GM13976 (cell line): ENCODE measurements at places on chromosomes 6 and 20.
A peak's percentile ranks its signal among the peaks of the same experiment; 100 is the strongest.

- DNase-seq = no peak
Observed at GRCh38 chr20:4848041-4848440, 126.3 kb downstream of the PRND start.

DNA sequence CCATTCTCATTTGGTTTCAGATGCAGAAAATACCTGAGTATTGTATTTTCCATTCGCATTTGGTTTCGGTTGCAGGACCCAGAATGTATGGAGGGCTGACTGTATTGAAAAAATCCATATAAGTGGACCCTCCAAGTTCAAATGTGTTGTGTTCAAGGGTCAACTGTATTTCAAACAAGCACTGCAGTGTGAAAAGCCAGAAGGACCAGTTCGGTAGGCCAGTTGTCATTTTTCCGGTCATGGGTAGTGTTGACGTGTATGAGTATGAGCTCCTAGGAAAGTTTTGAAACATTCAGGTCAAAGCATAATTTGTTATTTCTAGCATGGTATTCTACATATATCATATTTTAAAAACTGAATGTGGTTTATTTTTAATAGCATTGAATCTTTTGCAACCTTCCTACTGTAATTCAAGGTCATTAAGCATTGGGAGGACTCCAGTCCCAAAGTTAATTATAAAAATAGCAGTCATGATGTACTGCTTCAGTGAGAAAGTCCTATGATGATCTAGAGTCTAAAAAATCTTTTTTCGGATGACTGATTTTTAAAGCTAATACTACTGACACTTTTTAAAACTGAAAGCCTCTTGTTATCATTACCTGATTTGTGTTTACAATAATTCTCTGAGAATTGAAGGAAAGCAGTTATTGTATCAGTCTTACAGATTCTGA, 18.9 kb downstream of the NHSL1 start:
- no peak for DNase-seq

DNA sequence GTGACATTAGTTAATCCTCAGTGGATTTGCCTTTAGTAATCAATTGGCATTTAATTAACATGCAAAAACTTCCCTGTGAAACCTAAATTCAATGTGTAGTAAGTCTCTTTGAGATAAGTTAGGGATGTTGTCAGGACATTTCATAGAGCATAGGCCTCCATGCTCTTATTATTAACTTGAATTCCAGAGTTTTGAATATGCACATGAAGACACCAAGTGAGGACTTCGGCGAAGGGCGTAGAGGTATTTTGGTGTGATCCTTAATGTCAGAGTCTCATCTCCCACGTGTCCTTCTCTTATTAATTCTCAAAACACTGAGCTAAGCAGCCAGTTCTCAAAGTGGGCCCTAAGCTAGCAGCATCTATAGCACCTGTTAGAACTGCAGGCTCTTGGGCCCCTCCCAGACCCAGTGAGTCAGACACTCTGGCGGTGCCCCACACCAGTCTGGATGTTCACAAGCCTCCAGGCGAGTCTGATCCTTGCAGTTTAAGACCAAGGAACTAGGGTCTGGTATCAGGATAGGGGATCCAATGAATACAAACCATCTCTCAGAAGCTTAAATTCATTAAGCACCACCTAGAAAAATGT, 292.1 kb downstream of the QKI start:
- DNase-seq = no peak

DNA sequence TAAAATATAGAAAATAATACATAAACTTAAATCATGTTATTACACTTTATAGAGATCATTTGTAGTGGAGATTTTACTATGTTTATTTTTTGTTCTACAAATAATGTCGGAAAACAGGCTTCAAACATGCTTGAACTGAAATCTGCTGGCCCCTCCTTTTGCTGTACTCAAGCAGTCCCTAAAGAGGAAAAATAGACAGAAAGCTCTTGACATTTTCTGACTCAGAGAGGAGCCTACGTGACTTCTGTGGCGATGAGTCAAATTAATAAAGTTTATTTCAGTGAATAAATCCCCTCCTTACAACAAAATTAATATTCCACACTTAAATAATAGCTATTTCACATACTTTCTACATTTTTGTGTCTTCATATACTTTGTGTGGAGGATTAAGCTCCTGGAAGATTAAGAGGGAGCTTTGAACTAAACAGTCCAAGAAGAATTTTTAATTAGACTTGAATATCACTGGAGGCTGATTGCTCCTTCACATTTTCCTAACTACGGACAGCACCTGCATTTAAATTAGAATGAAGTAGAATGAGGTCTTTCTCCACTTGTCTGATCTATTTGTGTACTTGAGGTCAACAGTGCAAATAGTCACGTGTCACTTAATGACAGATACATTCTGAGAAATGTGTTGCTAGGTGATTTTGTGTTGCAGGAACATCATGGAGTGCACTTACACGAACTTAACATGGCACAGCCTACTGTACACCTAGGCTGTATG, 1.7 kb upstream of the TREM1 start:
- peak; percentile 51 for DNase-seq

- peak; percentile 68 for DNase-seq
Observed at GRCh38 chr6:37239950-37240713, 17.4 kb upstream of the TBC1D22B start.

- DNase-seq = peak; percentile 61
Observed at GRCh38 chr20:10558635-10559187, 115.1 kb downstream of the JAG1 start.

DNA sequence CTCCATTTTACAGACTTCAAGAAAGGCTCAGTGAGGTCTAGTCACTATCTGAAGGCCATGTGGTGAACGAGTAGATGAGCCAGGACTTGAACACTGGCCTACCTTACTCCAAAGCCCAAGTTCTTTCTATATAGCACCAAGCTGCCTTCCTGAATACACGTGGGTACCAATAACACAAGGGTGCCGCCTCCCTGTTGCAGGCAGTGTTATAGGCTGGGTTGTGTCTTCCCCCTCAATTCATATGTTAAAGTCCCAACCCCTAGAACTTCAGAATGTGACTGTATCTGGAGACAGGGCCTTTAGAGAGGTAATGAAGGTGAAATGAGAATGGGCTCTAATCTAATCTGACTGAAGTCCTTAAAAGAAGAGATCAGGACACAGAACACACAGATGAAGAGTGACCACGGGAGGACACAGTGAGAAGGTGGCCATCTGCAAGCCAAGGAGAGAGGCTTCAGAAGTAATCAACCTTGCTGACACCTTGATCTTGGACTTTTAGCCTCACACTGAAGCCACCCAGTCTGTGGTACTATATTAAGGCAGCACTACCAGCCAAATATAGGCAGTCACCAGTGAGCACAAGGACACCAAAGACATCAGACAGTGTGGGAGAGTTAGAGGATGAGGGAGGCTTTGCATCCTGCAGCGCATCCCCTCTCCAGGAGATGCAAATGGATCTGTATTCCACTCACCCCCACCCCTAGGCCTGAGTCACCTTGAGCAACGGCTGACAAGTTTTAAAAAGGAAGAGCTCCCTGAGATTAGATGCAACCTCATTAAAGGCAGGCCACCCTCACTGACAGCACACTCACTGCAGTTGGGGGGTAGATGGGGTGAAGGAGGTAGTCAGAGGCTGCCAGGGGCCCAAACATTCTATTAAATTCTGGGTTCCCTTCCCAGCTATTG, 40.9 kb upstream of the LYRM2 start:
- DNase-seq = no peak

- DNase-seq = no peak
Observed at GRCh38 chr20:58245931-58246330, 17.5 kb upstream of the ANKRD60 start.

DNA sequence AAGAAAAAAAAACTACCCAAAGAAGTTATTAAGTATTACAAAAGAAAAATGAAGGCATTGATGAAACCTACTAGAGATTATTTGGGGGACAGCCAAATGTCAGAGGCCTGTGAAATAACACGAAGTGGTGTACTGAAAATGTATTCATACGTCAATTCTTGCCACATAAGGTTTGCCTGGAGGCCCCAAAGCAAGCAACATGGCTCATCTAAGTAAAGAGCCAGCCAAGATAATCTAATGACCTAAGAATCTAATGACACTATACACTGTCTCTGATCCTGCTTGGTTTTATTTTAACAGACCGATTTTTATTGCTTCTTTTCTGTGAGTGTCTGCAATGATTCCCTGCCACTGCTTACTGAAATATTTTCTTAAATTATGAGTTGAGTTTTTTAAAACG, 34.7 kb downstream of the FILIP1 start:
- no peak for DNase-seq

DNA sequence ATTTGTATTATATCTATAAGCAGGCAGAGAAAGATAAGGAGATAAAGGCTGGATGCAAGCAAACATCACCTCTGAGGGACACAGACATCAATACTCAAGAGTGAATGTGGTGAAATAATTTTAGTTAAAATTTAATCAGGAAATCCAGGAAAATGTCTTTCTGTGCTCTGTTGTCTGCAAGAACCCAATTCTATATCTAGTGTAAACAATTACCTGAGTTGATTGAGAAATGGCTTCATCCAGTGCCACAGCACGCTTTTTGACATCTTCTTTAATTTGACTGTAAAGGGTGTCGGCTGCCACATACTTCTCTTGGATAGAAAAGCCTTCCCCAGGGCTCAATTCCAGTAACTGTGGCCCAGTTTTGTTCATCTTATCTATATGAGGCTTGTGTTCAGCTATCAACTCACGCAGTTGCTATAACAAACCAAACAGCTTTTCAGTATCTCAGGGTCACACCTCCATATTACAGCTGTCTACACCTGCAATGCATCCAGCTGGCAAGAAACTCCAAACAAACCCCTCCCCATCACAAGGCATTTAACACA, 131.6 kb downstream of the DST start:
- DNase-seq = no peak

DNA sequence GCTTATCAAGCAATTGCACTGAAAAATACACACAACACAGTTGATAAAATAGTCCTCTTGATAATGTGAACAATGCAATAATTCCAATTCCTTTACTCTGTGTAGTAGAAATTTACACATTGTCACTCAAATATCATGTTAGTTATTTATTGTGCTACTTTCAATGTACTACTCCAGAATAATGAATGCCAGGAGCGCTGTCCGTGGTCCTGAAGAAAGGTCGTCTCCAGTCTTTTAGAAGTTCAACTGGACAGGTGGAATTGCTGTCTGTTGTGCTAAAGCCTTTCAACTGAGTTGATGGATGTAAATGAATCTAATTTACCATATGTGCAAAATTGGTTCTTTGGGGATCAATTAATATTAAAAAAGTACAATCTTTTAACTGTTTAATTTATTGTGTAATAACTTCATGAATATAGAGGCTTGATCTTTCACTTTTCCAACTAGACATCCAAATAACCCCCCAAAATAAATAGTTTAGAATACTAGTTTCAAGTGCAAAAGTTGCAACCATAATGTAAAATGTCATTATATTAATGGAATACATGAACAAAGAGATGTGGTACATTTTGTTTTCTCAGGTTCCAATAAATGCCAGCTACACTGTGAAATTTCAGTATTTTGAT, 3.2 kb downstream of the GRIK2 start:
- DNase-seq = peak; percentile 60

GRCh38 chr20:38809942-38810341, 4.4 kb downstream of the PPP1R16B start:
- no peak for DNase-seq

GRCh38 chr6:143734641-143735063, 56.9 kb downstream of the PHACTR2 start:
- DNase-seq = no peak

DNA sequence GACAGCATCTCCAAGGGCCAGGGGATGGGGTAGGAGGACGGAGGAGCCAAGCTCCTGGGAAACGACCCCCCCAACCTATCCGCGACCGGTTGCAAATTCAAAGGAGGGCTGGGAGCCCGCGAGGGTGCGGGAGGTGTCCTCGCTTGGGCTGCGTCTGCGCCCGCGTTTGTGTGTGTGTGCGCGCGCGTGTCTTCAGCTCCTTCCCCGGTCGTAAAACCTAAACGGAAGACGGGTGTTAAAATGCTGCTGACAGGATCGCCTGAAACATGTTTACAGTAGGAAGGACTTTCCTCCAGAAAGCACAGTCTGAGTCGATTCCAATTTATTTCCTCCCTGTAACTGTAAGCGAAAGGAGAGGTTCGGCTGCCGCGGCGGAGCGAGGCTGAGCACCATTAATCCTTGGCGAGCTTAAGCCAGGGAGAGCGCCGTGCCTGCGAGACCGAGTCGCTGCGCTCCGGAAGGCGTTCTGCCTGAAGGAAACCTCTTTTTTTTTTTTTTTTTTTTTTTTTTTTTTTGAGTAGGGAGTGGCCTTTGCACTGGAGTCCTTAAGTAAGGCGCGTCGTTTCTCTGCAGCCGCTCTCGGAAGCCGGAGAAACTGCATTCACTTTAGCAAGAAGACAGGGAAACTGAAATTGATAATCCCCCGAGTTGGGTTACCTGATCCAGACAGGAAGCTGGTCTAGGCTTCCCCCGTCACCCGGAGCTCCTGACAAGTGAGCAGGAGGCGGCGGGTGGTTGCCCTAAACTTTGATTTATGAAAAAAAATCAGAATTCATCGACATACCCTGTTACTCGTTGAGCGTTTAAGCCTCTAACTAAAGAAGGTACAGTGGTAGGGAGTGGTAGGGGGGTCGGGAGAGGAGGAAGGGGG, 4.8 kb upstream of the SOX4 start:
- DNase-seq = peak; percentile 72

DNA sequence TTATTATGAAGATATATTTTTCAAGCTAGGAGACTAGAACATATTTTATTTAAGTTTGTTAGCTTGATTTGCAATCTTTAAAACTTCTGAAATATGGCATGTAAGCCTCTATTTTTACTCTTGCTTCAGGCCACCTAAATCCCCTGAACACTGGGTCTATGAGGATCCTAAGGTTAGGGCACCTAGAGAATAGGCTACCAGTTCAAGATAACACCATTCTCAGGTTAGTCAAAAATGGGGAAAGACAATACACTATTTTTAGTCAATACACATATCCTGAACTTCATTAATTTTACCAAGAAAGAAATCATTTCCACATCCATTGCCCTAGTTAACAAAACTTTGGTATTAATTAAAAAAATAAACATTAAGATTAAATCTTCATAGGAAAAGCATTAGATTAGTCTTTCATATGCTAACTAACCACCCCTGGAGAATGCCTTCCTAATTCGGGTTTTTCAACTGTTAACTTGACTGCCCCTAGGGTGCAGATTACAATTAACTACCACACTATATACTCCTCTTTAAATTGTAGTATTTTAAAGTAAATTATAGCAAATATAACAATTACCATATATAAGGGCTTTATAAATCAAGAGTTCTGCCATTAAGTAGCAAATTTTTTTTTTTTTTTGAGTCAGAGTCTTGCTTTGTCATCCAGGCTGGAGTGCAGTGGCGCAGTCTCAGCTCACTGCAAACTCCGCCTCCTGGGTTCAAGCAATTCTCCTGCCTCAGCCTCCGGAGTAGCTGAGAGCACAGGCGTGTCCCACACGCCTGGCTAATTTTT, 6.7 kb upstream of the HSF2 start:
- DNase-seq = no peak

- DNase-seq = no peak
Observed at GRCh38 chr20:8664778-8665177, 404.1 kb upstream of the PLCB4 start.

GRCh38 chr6:45633272-45633908, 255.7 kb upstream of the SUPT3H start:
- DNase-seq = no peak

DNA sequence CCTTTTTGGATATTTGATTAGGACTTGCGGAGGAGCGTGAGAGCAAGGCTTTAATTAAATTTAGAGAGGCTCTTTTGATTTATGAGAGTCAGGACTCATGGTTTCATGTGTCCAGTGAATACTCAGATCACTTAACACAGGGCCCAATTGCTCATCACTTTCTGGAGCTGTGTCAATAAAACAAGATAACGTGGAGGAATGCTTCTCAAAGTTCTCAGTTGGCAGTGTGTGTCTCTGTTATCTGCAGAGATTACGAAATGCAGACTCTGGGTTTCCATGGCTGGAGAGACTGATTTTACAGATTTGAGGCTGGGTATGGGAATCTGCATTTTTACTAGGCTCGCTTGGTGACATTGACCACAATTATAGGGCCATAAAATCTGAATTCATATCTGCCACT, 335.8 kb upstream of the FLRT3 start:
- DNase-seq = no peak
